ENCODE measurements at places on chromosomes 7 and 10. TPM values are rescaled to one million over a fixed set of nuclear protein-coding genes. Genes with fewer than 3 reads are reported as not detected.

The TMEM130 gene
- 0.17 TPM for total RNA-seq

The TMEM196 gene
- 0.68 TPM for total RNA-seq

The CLDN4 gene
- total RNA-seq = 787 TPM

- no peaks in the 10 kb centered on the region for H3K36me3 ChIP-seq
- H3K4me1 ChIP-seq = peaks cover 5% of the 10 kb centered on the region
- H3K4me3 ChIP-seq = no peak overlapping the region
- H3K27ac ChIP-seq = no peak overlapping the region
- no peak for DNase-seq
- H3K27me3 ChIP-seq = no peaks in the 10 kb centered on the region
Measured at GRCh38 chr7:127035203-127035849, 217.4 kb downstream of the GRM8 start.

GRCh38 chr7:45241339-45242109, 83.9 kb downstream of the RAMP3 start:
- no peak for DNase-seq
- H3K27ac ChIP-seq = no peak overlapping the region
- H3K4me3 ChIP-seq = no peak overlapping the region
- no peaks in the 10 kb centered on the region for H3K4me1 ChIP-seq
- H3K27me3 ChIP-seq = peaks cover 44% of the 10 kb centered on the region

- peak overlapping the region; percentile 92 for H3K4me3 ChIP-seq
- peaks cover 50% of the 10 kb centered on the region for H3K4me1 ChIP-seq
- H3K27ac ChIP-seq = peak overlapping the region; percentile 37
- peaks cover 76% of the 10 kb centered on the region for H3K27me3 ChIP-seq
- H3K36me3 ChIP-seq = peaks cover 7% of the 10 kb centered on the region
Measured at GRCh38 chr10:13890233-13891127, 303.7 kb downstream of the PRPF18 start.

DNA sequence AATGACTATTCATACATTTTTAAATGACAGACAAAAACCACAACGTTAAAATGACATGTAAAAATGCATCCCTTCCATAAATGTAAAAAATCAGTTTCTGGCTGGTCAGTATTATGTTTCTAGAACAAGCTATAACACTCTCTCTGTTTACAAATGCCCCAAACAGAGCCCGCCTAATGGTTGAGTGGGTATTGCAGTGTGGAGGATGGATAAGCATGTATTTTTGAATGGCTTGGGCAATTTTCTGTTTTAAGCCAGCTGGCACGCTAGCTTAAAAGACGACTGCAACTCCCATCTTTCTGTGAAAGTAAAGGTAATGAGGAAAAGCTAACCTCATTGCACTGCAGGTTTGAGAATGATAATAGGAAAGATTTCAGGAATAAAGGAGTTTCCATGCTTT, 430.7 kb downstream of the PARD3 start:
- H3K4me1 ChIP-seq = peaks cover 6% of the 10 kb centered on the region
- H3K36me3 ChIP-seq = peaks cover 19% of the 10 kb centered on the region
- no peak overlapping the region for H3K27ac ChIP-seq
- H3K4me3 ChIP-seq = no peak overlapping the region
- no peaks in the 10 kb centered on the region for H3K27me3 ChIP-seq

GRCh38 chr10:69506834-69507713, 55.8 kb downstream of the TSPAN15 start:
- peak overlapping the region; percentile 67 for H3K4me3 ChIP-seq
- peak overlapping the region; percentile 70 for H3K27ac ChIP-seq
- peak; percentile 64 for DNase-seq
- H3K27me3 ChIP-seq = peaks cover 27% of the 10 kb centered on the region
- peaks cover 8% of the 10 kb centered on the region for H3K4me1 ChIP-seq

GRCh38 chr10:103273041-103273441, 3.9 kb upstream of the INA start:
- no peaks in the 10 kb centered on the region for H3K4me1 ChIP-seq
- H3K4me3 ChIP-seq = no peak overlapping the region
- no peak for DNase-seq
- H3K27me3 ChIP-seq = peaks cover 52% of the 10 kb centered on the region

- H3K27ac ChIP-seq = no peak overlapping the region
- peaks cover 15% of the 10 kb centered on the region for H3K36me3 ChIP-seq
- DNase-seq = no peak
- no peaks in the 10 kb centered on the region for H3K27me3 ChIP-seq
- H3K4me1 ChIP-seq = no peaks in the 10 kb centered on the region
Measured at GRCh38 chr10:63382066-63382465, 83.7 kb downstream of the JMJD1C start.

DNA sequence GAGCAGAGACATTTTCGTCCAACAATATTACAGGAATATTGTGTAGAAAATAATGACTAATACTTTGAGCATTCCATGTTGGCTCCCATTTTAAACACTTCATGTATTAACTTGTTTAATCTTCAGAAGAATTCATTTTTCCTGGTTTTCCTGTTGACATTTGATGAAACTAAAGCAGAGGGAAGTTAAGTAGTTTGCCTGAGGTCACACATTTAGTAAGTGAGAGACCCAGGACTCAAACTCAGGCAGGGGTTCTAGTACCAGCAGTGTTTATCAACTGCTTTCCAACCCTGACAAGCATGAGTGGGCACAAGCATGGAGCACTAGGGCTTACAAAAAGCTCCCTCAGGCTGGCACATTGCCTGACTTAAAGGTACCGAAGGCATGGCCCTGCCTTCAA, 719.1 kb downstream of the AUTS2 start:
- H3K4me1 ChIP-seq = peaks cover 6% of the 10 kb centered on the region
- H3K27me3 ChIP-seq = no peaks in the 10 kb centered on the region
- H3K4me3 ChIP-seq = no peak overlapping the region
- H3K36me3 ChIP-seq = peaks cover 9% of the 10 kb centered on the region
- H3K27ac ChIP-seq = no peak overlapping the region

GRCh38 chr10:71243756-71244395, 31.5 kb downstream of the UNC5B start:
- H3K27ac ChIP-seq = peak overlapping the region; percentile 81
- H3K27me3 ChIP-seq = no peaks in the 10 kb centered on the region
- peaks cover 57% of the 10 kb centered on the region for H3K4me1 ChIP-seq
- no peak for DNase-seq
- H3K36me3 ChIP-seq = no peaks in the 10 kb centered on the region

DNA sequence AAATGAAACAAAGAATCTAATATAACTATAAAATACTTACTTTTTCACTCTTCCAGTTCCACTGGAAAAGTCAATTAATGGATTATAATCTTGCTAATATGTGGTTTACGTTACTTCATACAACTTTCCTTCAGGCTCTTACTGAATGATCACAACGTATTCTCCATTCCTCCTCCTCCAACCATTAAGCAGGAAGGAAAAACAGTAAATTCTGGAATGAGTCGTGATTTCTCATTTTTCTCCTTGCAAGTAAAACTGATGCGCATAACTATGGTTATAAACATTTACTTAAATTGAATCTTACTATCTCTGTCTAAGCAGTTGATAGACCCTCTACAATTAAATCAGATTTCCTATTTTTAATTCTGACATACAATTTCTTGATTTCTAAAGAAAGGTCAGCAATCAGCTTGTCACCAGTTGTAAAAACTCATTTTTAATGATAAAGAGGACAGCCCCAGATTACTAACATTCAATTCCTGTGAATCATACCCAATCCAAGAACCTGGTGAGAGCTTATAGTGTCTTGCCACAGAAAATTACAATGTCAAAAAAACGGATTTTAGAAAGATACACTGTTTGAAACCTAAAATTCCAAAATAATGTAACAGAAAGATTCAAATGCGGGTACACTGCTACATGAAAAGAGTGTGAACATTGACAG, 64.3 kb downstream of the EZH2 start:
- no peak overlapping the region for H3K4me3 ChIP-seq
- H3K4me1 ChIP-seq = no peaks in the 10 kb centered on the region
- no peaks in the 10 kb centered on the region for H3K27me3 ChIP-seq
- no peak for DNase-seq
- H3K36me3 ChIP-seq = peaks cover 3% of the 10 kb centered on the region

- no peaks in the 10 kb centered on the region for H3K4me1 ChIP-seq
- no peaks in the 10 kb centered on the region for H3K27me3 ChIP-seq
- H3K27ac ChIP-seq = no peak overlapping the region
- DNase-seq = no peak
Measured at GRCh38 chr10:5762531-5762930, 50.7 kb downstream of the GDI2 start.

DNA sequence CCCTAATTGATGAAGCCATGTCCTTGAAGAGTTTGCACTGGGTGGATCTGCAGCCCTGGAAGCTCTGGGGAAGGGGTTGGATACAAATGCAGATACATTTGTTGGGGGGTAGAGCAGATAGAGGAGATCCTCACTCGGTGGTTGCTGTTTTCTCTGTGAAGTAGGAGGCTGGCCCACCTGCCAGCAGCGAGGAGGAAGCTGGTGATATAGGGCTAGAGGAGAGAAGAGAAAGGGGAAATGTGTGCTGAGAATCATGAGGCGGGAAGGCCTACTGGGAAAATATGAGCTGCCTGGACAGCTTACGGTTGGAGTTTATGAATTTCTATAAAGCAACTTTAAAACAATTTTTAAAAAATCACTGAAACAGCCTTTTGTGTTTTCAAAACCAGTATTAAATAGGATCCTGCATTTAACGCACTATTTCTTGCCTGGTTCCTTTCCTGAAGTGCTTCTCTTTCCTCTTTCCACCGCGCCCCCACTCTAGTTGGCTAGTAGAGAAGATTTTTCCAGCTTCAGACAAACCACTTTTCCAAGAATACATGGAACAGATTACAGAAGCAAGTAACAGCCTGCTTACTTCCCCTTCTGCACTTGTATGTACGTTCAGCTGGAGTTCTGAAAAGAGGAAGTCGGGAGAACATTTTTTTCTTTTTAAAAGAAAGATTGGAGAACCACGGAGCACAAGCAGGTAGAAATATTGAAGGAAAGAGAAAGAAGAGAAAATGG, 100.6 kb upstream of the GLCCI1 start:
- H3K27me3 ChIP-seq = no peaks in the 10 kb centered on the region
- no peak overlapping the region for H3K27ac ChIP-seq
- no peaks in the 10 kb centered on the region for H3K4me1 ChIP-seq
- no peaks in the 10 kb centered on the region for H3K36me3 ChIP-seq
- no peak overlapping the region for H3K4me3 ChIP-seq
- no peak for DNase-seq

DNA sequence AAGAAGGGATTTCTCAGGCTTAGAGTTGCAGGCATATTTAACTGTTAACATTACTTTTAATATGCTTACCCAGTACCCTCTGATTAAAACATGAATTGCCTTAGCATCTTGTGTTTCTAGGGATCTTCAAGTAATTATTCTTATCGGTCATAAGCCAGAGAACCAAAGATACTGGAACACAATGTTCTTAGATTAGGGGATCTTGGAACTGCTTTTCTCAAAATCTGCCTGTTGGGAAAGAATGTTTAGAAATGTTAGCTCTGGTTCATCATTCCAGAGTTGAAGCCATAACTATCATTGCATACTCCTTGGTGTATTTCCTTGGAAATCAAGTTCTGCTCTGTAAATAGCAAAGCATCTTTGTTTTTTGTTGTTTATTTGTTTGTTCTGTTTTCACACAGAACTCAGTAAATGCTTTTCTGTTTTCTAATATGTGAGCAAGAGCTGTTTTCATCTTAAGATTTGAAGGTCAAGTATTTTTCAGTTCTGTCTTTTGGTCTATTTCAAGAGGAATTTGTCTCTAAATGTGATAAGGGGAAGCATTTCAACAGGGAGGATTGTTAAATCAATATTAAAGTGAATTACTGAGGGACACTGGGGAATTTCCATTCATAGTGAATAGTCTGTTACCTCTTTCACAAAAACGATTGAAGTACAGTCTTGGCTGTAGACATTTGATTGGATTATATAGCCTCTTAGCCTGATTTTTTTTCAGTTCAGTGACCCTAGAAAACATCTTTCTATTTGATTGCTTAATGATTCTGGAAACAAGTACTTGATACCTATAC, 103.2 kb upstream of the CYP26C1 start:
- no peak overlapping the region for H3K4me3 ChIP-seq
- peaks cover 7% of the 10 kb centered on the region for H3K36me3 ChIP-seq
- no peaks in the 10 kb centered on the region for H3K27me3 ChIP-seq
- H3K4me1 ChIP-seq = no peaks in the 10 kb centered on the region

DNA sequence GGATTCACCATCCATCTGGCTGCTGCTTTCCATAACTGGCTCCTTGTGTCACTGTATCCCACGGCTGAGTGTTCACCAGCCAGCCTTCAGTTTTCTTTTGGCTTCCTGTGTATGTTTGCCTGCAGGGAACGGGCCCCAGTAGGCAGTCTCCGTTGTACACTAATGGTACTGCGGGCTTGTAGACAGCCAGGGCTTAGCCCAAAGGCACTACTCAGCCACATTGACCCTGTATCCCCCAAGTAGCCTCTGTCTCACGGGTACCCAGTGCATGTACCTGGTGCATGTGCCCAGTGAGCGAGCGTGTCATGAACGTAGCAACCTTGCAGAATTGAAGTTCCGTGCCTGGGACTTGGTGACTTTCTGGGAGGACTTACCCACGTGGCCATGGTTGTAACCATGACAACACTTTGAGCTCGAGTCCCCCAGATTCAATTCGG, 6.1 kb downstream of the PFKFB3 start:
- no peak overlapping the region for H3K27ac ChIP-seq
- H3K36me3 ChIP-seq = peaks cover 11% of the 10 kb centered on the region
- peaks cover 8% of the 10 kb centered on the region for H3K27me3 ChIP-seq
- no peak for DNase-seq
- peak overlapping the region; percentile 22 for H3K4me3 ChIP-seq

GRCh38 chr7:151008511-151009323, 15.6 kb downstream of the ATG9B start:
- peaks cover 32% of the 10 kb centered on the region for H3K4me1 ChIP-seq
- H3K4me3 ChIP-seq = peak overlapping the region; percentile 31
- H3K27me3 ChIP-seq = peaks cover 33% of the 10 kb centered on the region

GRCh38 chr10:124827474-124827873, 25.9 kb downstream of the ABRAXAS2 start:
- no peaks in the 10 kb centered on the region for H3K27me3 ChIP-seq
- H3K4me3 ChIP-seq = no peak overlapping the region
- no peak for DNase-seq
- no peaks in the 10 kb centered on the region for H3K4me1 ChIP-seq
- no peak overlapping the region for H3K27ac ChIP-seq
- H3K36me3 ChIP-seq = peaks cover 13% of the 10 kb centered on the region
